ENCODE measurements at places on chromosomes 6 and 20.
A peak's percentile ranks its signal among the peaks of the same experiment; 100 is the strongest.

GRCh38 chr6:152874846-152875568 is 107.8 kb downstream of the FBXO5 start:
- no peak for DNase-seq

- no peak for DNase-seq
Measured at GRCh38 chr6:37602801-37603200, 94.9 kb downstream of the MDGA1 start.

DNA sequence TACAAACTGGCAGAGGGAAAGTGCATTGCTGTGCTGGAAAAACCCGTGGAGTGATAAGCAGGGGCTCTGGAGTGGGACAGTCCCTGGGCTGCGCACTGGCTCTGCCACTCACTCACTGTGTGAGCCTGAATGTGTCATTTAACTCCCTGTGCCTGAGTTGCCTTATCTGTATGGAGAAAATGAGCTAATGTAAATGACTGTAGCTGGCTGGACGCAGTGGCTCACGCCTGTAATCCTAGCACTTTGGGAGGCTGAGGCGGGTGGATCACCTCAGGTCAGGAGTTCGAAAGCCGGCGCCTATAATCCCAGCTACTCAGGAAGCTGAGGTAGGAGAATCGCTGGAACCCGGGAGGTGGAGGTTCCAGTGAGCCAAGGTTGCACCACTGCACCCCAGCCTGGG is 18.4 kb upstream of the RPN2 start:
- no peak for DNase-seq

- no peak for DNase-seq
Measured at GRCh38 chr6:20658516-20658915, 124.3 kb downstream of the CDKAL1 start.

DNA sequence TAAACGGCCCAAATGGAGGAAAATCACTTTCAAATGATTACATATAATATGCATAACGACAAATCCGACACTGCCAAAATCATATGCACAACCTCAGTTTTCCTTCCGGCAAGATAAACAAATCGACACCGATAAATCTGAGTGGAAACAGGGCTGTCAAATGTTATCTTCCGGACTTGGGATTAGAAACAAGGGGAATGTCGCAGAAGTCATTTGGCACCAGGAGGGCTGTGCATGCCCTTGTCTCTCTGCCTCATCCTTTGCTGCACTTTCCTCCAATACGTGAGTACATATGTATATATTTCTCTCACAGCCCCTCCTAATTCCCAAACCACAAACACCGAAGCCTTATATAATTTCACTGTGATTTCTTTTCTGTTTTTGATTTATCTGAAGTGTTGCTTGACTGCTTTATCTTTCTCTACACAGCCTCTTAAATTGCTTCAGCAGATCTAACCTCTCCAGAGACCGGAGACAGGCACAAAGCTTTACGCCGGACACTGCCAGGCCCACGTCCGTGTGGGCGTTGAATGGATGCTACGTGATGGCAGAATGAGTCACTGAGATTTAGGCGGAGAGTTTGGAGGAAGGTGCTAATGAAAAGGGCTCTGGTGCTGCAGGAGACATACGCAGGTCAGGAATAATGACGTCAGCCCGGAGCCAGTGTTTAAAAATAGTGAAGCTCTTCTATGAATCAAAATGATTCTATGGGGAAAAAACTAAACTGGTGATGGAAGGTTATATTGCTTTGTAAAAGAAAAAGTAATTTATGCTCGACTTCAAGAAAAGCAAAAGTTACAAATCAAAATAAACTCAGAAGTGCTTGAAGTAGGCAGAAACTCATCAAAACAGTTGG is 21.0 kb upstream of the PRELID3B start:
- DNase-seq = peak; percentile 67

DNA sequence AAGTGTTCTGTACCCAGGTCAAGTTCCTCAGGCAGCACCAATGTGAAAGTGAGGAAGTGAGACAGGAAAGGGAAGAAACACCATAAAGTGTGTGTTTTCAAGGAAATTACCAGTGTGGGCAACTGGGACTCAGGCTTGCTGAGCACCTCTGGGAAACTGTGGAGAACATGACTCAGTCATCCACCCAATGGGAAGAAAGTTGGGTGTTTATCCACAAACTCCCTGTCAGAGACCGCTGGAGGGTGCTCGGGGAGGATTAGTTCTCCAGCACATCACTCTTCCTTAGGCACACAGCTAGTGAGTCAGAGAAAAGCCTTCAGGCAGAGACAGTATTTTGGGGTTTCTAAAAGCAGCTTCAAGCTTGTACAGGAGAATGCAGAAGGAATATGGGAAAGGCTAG is 93.6 kb downstream of the PCSK2 start:
- DNase-seq = no peak

DNA sequence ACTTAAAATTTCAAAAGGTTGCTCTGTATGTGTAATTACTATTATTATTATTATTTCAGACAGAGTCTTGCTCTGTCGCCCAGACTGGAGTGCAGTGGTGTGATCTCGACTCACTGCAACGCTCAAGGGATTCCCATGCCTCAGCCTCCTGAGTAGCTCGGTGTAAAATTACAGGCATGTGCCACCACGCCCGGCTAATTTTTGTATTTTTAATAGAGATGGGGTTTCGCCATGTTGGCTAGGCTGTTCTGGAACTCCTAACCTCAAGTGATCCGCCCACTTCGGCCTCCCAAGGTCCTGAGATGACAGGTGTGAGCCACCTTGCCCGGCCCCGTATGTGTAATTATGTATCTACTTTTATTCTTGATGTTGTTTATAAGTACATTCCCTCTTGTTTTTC is 65.3 kb upstream of the ZNF217 start:
- DNase-seq = no peak

DNA sequence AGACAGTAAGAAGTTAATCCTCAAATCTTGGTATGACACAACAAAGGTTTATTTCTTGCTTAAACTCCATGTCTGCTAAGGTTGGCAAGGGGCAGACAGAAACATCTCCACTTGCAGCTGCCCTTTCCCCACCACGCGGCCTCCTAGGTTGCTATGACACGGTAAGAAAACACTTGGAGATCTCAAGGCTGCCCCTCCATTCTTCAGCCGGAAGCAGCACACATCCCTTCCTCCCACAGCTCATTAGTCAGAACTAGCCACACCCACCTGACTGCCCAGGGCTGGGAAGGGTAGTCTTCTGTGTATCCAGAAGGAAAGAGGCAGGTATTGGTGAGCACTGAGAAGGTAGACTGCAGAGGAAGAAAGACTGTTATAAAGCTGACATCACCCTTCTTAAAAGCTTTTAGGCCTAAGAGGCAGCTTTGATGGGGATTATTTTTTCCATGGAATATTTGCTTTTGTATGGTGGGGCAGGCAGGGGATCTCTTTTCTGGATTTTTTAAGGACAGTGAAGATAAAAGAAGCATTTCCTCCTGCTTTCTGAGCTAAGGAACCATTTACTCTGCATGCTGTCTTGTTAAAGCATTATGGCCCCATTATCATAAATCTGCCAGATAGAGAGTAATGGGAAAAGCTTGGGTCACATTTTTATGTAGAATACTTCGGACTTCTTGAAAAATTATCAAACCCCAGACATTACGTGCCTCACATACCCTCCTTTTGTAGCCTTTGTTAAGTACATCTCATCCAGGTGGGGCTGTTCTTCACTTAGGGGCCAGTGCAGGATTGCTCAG is 41.6 kb downstream of the MRAP2 start:
- no peak for DNase-seq

DNA sequence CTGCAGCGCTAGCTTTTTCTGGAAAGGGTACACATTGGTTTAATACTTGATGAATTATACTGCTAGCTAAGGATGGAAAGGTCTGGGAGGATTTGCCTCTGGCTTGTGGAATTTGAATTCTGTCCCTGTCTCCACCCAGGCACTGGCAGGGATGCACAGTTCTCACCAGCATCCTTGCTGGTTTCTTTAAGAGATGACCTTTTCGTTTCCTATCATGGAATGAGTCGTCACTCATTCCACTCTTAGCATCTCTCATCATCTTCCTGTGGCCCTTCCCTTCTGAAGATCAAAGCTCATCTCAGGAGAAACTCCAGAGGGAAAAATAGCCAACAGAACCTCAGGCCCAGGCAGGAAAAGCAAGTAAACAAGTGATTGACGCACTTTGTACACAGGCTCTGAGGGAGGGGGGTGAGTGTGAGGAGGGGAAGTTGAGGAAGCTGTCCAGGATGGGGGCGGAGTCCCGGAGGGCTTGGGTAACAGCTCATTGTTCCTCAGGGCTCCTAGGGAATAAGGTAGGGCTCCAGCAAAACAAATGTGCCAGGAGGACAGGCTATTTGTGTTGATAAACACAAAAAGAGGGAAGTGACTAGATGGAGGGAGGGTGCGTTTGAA is 25.7 kb upstream of the SAYSD1 start:
- peak; percentile 73 for DNase-seq

DNA sequence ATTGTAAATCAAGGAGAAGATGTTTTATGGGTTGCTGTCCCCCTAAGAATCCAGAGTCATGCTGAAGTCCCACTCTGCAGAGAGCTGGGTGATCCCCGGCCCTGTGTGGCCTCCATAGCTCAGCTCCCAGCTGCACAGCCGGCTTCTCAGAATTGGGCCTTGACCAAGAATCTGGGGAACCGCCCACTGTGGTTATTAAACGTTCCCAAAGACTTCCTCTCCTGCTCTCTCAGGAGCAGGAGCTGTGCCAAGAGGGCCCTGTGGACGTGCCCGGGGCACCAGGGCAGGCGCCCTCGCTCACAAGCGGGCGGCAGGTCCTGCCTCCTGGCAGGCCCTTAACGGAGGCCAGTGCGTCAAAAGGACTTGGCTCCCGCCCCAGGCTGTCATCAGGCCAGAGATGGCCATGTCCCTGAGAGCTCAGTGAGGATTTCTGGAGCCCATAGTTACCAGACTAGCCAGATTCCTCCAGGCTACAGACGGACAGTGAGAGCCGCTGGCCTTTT is 30.4 kb downstream of the ZC3H12D start:
- DNase-seq = no peak

DNA sequence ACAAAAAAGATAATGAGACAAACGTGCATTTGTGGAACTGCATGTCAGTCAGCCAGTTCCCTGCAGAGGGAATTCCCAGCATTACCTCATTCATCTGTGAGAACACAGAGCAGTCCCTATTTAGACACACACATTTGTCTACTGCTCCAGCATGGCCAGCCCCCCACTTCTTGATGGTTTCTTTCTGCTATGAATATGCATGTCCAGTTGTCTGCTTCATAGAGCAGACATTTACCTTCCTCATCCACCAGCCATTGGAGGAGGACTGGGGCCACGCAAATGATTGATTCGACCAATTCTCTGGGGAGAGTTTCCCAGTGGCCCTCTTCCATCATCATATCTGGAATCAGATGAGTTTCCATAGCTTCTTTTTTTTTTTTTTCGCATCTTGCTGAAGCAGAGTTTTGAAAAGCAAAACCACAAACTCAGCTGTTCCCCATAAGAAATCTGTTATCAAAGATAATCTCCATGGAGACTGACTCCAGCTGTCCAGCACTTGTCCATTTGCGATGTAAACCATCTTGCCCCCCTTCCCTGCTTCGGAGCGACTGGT is 11.8 kb downstream of the ENPP1 start:
- DNase-seq = no peak

DNA sequence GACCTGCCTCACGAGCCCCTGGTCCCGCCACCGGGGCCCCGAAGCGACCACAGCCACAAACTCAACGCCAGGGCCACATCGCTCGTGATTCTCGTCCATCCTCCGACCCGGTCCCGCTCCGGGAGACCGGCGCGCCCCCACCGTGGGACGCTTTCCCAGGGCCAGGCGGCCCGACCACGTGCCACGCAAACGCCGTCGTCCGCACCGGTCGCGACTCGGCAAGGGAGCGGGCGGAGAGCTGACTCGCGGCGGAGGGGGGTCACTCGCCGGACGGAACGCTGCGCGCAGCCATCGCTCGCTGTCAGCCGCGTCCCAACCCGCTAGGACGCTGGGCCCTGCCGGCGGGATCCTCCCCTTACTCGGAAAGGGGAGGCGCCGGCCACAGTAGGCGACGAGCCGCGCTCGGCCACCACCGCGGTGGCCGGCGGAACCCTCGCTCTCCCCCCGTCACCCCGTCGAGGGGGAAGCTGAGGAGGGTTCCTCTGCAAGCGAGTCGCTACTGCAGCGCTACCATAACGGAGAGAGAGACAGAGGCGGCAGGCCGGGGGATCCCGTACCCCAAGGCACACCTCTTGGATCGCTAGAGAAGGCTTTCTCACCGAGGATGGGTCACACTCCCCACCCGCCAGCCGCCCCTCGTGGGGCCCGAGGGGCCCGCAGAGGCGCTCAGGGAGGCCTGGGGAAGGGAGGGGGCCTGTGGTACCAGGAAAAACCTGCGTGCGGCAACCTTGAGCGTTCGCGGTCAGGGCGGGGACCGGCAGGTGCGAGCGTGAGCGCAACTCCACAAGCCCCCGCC is 511.8 kb upstream of the ZNF337 start:
- DNase-seq = no peak

DNA sequence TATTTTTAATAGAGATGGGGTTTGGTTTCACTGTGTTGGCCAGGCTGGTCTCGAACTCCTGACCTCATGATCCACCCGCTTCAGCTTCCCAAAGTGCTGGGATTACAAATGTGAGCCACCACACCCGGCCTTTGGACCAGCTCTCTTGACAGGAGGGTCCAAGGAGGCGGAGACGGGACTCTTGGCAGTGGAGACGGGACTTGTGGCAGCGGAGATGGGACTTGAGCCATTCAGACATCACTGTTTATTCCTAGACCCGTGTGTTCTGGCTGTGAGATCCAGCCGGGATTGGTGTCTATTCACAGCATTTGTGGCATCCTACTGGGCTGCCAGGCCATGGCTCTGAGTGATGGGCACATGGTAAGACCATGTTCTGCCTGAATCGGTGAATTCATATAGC is 25.6 kb downstream of the PRPF6 start:
- DNase-seq = no peak

DNA sequence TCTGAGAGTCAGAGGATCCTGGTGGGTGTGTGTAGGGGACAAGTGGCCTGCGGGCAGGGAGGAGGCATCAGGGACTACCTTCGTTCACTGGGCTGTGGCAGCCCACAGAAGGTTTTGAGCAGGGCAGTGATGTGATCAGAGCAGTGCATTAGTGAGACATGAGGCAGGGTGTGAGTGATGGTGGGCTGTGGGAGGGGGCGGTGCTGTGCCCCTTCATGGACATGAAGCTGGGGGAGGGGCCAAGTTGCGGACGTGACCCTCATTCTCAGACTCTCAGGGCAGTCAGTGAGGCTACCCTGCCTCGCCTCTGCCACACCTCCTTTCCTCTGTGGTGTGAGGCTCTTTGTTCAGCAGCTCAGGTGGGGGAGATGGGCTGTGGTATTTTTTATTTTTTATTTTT is 142.2 kb upstream of the RNF24 start:
- no peak for DNase-seq

GRCh38 chr6:20533746-20534294 is 437 bp upstream of the CDKAL1 start:
- no peak for DNase-seq
